Choroid plexus epithelial cell (primary cell): ENCODE measurements at places on chromosomes 16 and 17.
A peak's percentile ranks its signal among the peaks of the same experiment; 100 is the strongest.

DNA sequence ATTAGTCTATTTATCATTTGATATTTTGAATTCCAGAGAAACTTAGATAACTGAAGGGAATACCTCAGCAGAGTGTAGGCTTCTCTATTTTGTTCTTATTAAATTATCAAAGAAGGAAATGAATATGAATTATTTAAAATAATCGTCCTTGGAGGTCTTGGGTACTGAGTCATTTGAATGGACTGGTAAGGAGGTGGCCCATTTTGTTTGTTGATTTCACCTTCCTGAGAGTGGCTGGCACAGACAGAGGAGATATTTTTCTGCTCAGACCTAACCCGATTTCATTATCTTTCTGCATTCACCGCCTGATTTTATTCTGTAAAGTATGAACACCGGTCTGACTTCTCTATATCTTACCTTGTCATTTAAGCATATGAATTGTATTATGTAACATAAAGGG is 88.0 kb downstream of the USP22 start:
- DNase-seq, result no peak

DNA sequence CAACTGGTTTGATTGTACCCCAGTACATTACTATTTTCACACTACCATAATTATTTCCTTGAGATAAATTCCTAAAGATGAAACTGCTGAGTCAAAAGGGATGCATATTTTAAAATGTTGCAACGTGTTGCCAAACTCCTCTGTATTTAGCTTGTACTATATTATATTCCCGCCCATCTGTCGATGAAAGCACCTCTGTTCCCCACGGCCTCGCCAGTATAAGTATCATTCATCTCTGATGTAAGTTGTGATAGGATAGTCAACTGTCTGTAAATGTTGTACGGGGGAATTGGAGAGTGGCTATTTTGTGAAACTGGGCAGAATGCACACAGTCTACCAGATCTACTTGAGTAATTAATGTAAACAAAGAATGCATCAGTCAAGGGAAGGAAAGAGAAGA is 47.7 kb upstream of the TNRC6A start:
- DNase-seq, result peak; percentile 77

DNA sequence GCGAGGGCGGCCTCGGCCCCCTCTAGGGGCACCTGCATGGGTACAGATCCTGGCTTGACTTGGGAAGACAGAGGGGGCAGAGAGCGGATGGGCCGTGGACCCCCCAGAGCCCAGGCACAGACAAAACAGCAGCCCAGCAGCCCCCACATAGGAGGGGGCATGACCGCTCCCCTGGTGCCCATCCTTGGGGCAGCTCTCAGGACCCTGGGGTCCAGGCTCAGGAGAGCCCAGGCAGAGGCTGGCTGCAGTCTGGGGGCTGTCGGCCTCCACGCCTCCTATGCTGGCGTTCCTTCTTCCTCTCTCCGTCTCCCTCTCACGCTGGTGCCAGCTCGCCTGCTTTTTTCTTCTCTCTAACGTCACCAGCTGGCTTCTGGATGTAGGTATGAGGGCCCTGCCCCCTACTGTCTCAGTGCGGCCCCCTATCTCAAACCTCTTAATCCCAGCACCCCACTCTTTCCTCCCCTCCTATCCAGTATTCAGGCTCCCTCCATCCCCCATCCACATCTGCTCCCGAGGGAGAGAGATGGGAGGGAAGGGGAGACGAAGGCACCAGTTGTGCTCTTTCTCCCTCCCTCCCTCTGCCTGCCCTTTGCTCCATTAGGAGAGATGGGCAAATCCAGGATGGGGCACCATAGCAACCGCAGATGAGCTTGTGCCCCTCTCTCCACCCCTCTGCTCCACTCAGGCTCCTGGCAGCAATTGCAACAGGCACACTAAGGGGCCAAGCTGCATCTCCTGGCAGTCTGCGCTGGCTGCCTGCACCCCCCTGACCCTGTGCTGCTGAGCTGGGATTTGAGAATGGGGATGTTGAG is at the start of gene GPR179:
GPR179 (minus strand) TSS at position 349 of the 812 bp plus-strand sequence; CDS start at position 182, 167 bp downstream.
- no peak for DNase-seq

DNA sequence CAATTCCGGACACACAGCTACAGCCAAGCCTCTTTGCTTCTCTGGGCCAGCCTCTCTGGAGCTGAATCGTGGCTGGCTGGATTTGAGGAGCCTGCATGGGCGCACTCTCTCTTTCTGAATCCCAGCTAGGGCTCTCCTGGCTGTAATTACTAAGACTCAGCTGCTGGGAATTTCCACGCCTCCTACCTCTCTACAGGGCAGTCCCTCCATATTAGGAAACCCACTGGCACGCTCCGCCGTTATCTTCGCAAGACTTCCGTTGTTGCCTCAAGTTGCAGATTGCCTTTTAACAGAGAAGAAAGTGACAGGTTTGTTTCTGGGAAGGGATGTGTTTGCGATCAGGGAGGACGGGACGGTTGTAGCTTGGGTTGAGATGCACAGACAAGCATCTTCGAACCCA is 188.4 kb upstream of the NLRP1 start:
- DNase-seq, result peak; percentile 43

DNA sequence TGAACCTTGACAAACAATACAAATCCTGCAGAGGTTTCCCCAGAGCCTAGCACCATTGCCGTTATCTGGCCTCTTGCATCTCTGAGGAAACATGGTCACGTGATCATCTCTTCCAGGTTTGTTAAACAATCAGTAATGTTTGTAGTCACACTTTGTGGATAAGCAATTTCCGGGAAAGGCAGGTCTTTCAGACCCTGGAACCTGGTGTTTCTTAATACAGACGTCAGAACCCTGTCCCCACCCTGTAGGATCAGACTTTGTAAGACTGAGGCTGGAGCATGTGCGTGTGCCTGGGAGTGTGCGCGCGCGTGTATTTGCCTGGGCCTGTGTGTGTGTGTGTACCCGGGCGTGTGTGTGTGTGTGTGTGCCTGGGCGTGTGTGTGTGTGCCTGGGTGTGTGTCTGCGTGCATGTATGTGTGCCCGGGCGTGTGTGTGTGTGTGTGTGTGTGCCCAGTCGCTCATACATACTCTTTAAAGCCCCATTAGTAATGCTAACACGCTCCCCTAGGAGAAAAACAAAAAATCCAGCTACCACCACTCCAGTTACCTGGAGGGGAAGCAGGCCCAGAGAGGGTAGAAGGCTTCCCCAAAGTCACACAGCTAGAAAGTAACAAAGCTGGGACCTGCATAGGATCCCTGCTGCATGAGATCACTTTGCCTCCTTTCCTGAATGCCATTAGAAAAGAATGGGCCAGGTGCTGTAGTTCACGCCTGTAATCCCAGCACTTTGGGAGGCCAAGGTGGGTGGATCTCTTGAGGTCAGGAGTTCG is 5.3 kb downstream of the CTNS start:
- DNase-seq, result no peak

- DNase-seq, result no peak
Observed at GRCh38 chr17:57629886-57630285, 115.2 kb downstream of the CCDC182 start.

GRCh38 chr17:12605222-12605621 is 60.5 kb upstream of the MYOCD start:
- DNase-seq, result peak; percentile 54

DNA sequence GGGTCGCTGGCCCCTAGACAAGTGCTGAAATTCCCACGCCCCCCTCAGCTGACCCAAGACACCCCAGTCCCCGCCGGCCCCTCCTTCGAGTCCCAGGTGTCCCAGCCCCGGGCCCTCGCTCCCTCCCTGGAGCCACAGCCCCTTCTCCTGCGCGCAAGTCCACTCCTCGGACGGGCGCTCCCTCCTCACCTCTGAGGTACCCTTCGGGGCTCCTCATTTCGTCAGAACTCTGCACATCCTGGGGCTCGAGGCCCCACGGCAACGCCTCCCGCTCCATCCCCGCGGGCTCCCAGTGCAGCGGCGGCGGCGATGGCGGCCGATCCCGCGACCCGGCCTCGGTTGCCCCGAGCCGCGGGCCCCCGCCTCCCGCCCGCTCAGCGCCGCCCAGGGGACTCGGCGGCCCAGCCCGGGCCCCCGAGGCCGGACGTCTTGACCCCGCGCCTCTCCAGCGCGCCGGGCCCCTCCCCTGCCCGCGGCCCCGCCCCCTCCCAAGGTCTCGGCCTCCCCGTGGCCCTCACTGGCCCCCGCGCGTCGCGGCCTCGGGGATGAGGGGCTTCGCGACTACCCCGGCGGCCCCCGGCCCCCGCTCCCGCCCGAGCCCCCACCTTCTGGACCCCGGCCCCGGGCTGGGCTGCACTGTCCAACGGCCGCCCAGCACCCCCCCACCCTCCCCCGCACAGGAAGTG is at the start of gene ZNF768:
ZNF768 (minus strand) TSS at position 430 of the 686 bp plus-strand sequence; CDS start at position 277, 153 bp downstream.
- peak; percentile 30 for DNase-seq

GRCh38 chr17:77783991-77784820 is 174.3 kb upstream of the TNRC6C start:
- no peak for DNase-seq

GRCh38 chr16:75667503-75667902 is 9.3 kb downstream of the CPHXL2 start:
- DNase-seq, result no peak

- DNase-seq, result peak; percentile 10
Observed at GRCh38 chr16:86593913-86594620, 15.7 kb downstream of the FOXL1 start.

DNA sequence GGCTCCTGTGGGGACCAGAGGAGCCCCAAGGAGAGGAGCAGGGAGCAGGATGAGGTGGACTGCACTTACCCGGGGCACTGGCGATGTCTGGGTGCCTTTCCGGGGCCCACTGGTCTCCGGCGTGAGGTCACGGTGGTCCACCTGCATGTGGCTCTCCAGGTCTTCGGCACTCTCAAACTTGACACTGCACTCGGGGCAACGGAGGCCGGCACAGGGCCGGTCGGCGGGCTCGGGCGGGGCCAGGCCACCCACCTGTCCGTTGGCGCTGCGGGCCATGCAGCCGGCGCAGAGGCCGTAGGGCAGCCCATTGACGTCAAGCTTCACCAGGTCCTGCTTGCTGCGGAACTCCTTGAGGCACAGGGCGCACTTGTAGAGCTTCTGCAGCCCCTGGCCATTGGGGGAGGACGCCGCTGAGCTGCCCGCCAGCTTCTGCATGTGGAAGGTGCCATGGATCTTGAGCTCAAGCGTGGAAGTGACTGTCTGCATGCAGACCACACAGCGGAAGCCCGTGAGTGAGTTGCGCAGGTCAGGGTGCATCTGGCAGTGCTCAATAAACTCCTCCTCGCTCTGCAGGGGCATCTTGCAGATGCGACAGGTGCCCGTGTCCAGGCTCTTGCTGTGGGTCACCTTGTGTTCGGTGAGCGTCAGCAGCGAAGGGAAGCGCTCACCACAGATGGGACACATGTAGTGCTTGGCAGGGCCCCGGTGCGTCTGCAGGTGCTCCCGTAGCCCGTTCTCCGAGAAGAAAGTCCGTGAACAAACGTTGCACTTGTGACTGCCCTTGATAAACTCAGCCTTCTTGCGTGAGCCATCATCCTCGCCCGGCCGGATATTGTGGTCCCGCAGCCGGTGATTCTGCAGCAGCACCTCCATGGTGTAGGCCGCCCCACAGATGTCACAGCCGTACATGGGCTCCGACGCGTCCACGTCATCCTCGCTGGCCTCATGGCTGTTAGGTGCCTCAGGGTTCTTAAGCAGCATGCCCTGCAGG is 220.0 kb downstream of the ZNF423 start:
- no peak for DNase-seq

GRCh38 chr17:63701868-63702720 is 2.2 kb upstream of the LIMD2 start:
- no peak for DNase-seq

- DNase-seq, result no peak
Observed at GRCh38 chr16:8915722-8916301, 33.7 kb downstream of the LITAFD start.

GRCh38 chr16:23578101-23578830 is 17.9 kb downstream of the NDUFAB1 start:
- peak; percentile 55 for DNase-seq

DNA sequence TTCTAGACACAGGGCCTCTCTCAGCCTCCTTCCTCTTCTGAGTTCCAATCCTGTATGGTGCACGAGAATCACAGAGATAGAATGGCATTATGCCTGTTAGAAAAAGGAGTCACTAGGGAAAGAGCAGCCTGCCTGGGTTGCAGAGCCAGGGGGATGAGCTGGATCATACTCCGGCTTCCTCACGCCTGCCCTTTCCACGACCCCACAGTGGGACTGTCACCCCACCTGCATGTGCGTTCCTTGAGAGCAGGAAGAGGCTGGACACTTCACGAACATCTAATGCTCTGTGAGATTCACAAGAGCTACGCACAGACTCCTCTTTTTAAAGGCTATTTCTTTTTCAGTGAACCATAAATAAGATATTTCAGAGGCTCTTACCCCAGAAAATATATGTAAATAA is 54.8 kb downstream of the N4BP1 start:
- DNase-seq, result no peak

DNA sequence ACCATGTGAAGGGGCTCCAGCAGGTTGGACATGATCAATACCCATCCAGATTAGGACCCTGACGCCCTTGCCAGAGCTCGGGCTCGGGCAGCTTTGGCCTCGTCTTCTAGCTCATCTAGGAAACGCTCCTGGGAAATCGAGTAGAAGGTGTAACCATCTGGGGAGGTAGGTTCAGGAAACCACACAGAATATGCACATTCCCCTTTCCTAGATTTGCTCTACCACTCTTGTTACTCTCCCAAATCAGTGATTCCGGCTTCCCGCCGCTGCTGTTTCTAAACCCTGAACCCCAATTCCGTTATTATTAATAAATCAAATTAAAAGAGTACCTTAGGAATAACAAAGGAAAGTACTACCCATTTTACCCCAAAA is 507 bp downstream of the COA3 start:
- DNase-seq, result no peak

DNA sequence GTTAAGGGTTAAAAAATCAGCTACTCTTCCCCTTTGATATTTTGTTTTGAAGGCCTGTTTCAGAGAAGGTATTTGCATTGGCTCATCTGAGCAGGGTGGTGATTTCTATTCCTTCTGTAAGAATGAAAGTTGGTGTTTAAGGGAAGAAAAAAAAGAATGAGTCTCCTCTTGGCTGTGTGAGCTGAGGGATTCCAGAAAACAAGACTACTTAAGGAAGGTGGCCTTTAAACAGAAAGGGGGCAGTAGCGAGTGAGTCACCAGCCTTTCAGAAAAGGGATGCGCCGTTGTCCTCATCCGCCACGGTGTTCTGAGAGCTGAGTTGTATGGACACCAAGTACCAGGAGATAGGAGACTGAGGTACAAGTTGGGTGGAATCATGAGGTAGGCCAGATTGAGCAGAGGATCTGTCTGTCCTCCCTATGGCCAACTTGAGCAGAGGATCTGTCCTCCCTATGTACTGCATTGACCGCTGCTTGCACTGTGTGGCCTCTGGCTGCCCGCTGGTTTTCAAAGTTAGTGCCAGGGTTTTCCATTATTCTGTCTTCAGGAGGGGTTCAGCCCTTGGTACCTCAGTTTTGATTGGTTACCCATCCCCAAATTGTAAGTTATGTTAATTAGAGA is 8.2 kb downstream of the PRKCA start:
- no peak for DNase-seq

- DNase-seq, result peak; percentile 62
Observed at GRCh38 chr17:81487487-81488275, 24.9 kb downstream of the ACTG1 start.

DNA sequence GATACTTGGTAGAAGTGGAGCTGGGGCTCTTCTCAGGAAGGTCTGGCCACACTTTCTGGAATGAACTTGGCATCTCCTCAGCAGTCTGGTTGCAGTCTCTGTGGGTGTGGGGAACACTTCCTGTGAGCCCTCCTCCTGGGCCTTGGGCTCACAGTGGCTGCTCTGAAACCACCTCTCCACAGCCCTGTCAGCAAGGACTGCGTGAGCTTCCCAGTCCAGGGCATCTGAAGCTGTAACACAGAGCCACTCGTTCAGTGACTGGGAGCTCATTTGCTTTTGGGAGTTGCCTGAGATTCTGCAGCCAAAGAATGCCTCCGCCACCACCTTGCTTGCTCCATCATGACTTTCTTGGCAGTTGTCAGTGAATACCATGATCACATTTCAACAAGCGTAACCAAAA is 60.0 kb downstream of the CLEC16A start:
- peak; percentile 44 for DNase-seq
